ENCODE measurements at places on chromosomes 4 and X.

GRCh38 chr4:88802585-88803286 is 105.1 kb upstream of the NAP1L5 start:
- no peak for DNase-seq

GRCh38 chrX:39802908-39803307 is 294.9 kb downstream of the BCOR start:
- no peak for DNase-seq

DNA sequence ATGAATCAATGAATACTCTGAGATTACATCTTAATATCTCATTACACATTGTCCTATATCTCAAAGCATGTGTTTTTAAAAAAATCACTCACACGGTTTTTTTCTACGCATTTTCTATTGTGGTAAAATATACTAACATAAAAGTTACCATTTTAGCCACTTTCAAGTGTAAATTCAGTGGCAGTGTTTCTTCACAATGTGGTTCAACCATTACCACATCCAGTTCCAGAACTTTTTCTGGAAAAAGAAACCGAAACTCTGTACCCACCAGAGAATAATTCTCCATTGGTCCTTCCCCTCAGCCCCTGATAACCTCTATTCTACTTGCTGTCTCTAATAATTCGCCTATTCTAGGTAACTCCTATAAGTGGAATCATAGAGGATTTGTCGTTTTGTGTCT is 35.3 kb upstream of the ACSL1 start:
- DNase-seq, result no peak

- DNase-seq, result no peak
These were observed 37.1 kb upstream of the STIM2 start for GRCh38 chr4:26823583-26823982.

- no peak for DNase-seq
These were observed 369.1 kb upstream of the CLNK start for GRCh38 chr4:11053601-11054220.
